ENCODE measurements at places on chromosomes 2 and 18. TPM values are rescaled to one million over a fixed set of nuclear protein-coding genes. Genes with fewer than 3 reads are reported as not detected.

Gene EDAR
- total RNA-seq: 0.18 TPM

Gene VPS54
- 17.7 TPM for total RNA-seq

Gene MGAT4A
- 14.6 TPM for total RNA-seq

Gene TMEM178A
- total RNA-seq: 22.0 TPM

Gene THUMPD2
- 16.6 TPM for total RNA-seq

Gene SKA1
- total RNA-seq: 0.66 TPM
